ENCODE measurements at places on chromosomes 3 and 15.

DNA sequence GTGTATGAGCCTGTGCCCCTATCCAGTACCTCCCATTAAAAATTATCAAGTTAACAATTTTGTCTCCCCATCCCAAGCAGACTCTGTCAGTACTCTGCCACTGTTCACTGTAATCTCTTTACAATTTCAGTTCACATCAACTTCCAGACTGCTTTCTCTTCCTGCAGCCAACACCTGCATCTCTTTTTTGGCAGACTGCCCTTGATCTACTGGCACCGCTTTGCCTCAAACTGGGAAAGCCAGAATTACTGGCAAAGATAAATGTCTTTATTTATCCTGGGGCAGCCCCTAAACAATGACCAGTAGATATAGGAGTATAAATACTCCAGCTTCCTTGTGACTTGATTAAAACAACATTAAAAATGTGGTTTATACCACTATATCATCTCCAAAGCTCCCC is 494.1 kb downstream of the ZNF385D start:
- no peak for DNase-seq

DNA sequence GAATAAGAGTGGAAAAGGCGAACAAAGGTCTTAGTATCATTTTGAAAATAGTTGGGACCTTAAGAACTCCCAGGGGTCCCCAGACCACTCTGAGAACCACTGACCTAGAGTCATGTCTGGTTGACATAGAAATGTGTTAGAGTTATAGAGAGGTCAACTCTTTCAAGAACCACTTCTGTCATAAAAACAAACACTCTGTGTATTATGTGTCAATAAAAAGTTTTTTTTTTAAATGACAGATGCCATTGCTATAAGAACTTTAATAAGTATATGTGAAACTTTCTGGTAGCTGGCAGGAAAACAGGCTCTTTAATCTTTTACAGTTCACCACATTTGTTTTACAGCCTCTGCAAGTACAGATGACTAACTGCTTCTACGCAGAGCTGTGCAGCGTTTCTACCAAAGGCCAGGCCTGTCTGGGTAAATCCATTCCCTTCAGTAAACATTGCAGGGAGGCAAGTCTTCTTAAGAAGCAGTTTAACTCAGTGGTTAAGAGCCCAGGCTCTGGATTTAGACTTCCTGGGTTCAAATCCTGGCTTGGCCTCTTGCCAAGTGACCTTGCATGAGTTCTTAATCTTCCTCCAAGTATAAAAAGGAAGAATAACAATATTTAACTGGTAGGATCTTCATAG is 56.6 kb downstream of the RFTN1 start:
- DNase-seq: no peak

DNA sequence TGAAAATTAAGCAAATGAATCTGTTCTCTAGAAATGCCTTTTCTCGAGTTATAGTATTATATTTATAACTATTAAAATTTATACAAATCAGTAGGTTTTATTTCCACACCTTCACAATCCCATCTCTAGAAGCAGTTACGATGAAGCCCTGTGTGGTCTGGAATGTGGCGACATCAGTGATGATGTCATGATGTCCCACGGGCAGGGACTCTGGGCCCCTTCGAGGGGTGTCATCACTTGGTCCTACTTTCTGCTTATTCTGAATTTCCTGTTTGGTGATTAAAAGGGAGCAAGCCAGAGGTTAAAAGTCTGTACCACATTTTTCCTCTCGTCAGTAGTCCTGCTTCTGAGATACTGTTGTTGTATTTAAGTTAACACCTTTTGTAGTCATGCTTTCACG is 67.4 kb downstream of the PIK3R4 start:
- no peak for DNase-seq

GRCh38 chr3:99324636-99325203 is 313.7 kb upstream of the COL8A1 start:
- no peak for DNase-seq

Data from activated T-helper 1 cell treated with anti-CD3 and anti-CD28 coated beads, Interleukin-12 subunit alpha, Interleukin-12 subunit beta, Interleukin-2, Interleukin-4 antibody, amounts not matched to agents 30 ng/mL and 10 ng/mL and 1 ng/mL, durations not matched to agents 14 hours and 24 hours and 36 hours (primary cell).